ENCODE measurements at places on chromosomes 16 and 17.

- no peak for DNase-seq
Observed at GRCh38 chr17:65231086-65231485, 93.9 kb downstream of the RGS9 start.

- no peak for DNase-seq
Observed at GRCh38 chr16:56269281-56269680, 78.0 kb downstream of the GNAO1 start.

DNA sequence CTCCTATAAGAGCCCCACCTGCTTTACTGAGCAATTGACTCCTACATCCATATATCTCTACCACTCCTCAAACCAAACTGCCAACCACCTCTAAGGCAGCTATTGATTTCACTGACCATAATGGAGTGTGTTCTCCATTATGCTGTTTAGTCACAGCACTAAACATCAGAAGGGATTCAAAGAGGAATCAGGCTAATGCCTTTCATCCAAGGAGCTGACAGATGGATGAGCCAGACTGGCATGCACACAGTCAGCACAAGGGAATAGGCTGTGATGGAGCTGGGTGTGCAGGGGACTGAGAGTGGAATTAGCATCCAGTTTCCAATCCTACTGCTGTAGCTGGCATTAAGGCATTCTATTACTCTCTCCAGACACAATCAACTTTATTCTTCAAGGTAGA lies 88.7 kb upstream of the CCL2 start:
- DNase-seq: no peak

DNA sequence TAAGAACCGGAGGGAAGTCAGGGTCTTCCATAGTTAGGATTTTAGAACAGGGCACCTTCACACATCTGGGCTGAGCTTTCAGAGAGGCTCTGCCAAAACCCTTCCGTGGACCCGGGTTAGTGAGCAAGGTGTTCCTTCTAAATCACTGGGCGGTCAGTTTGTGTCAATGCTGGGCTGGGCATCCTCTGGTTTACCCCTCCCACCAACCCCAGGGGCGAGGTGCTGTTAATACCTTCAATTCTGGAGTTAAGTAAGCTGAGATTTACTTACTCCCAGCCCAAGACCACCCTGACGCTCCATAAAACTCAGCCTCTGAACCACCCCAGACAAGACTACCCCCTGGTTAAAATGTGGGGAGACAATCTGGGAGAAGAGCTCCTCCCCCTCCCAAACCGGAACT lies 1.0 kb downstream of the TMEM92 start:
- no peak for DNase-seq

GRCh38 chr17:79304884-79305283 lies 230.3 kb downstream of the ENGASE start:
- no peak for DNase-seq

GRCh38 chr16:7888411-7888810 lies 555.8 kb downstream of the RBFOX1 start:
- no peak for DNase-seq

- DNase-seq: no peak
Observed at GRCh38 chr17:15236281-15237105, 28.6 kb downstream of the PMP22 start.

DNA sequence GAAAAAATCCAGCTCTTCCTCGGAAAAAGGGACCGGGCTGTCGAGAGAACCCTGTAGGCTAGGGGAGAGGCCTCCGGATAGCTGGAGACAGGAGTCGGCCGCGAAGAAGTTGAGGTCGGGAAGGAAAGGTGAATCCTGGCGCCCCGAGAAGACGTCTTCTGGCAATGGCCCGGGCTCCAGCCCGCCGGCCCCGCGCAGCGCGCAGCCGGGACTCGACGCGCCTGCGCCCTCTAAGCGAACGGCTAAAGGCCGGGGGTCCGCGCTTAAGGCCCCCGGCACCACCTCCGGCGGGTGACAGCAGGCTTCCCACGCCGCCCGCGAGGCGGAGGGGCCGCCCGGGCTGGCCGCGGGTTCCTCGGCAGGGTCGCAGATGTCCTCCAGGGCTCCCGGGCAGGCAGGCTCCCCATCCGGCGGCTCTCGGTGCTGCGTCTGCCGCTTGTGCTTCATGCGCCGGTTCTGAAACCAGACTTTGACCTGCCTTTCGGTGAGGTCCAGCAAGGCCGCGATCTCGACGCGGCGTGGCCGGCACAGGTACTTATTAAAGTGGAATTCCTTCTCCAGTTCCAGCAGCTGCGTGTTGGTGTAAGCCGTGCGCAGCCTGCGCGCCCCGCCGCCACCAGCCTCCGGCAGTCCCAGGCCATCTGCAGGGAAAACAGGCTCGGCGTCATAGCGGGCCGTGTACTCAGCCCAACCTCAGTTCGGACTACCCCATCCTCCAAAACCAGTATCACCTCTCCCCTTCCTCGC lies 1.6 kb downstream of the HOXB2 start:
- DNase-seq: no peak
